ENCODE measurements at places on chromosomes 12 and 14.

- DNase-seq = no peak
These were observed 230.5 kb downstream of the ATP23 start for GRCh38 chr12:58171914-58172313.

DNA sequence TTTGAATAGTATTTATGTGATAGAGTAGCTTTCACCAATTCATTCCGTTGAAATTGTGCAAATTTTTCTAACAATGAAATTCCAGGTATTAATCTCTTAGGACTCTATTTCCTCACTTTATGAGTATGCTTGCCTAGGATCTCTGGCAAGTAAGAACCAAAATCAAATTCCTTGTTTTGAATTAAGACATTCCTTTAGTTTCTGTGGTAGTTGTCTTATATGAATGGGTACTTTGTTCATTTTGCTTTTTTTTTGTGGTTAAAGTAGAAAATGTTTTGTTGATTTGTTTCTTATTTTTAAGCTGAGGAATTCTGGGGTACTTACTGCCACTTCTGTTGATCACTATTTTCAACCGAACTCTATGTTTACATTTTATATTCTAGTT, 59.8 kb downstream of the KITLG start:
- DNase-seq = no peak

- no peak for DNase-seq
These were observed 10.8 kb downstream of the DIP2B start for GRCh38 chr12:50515587-50515986.

- no peak for DNase-seq
These were observed 106.3 kb downstream of the RIN3 start for GRCh38 chr14:92619671-92620456.

GRCh38 chr14:23145794-23146350, 26.8 kb upstream of the CEBPE start:
- no peak for DNase-seq

GRCh38 chr14:88004506-88005036, 364 bp upstream of the GPR65 start:
- no peak for DNase-seq

DNA sequence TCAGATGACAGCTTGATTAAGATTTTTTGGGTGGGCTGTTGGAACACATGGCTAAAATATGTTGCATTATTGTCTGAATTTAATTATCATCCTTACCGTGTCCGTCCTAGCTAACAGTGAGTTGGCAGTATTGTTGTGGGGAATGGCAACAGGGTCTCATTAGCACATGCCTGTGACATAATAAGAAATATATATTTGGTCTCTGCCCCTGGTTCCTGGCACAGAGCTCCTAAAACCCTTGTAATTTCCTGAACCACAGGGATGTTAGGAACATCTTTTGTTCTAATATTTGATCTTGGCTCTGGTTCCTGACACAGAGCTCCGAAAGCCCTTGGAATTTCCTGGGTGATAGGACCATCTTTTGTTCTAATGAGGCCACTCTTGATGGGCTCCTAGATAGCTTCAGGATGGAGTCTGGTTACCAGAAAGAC, 76.0 kb downstream of the SYNE2 start:
- no peak for DNase-seq

GRCh38 chr12:11863988-11864387, 206.8 kb upstream of the BCL2L14 start:
- DNase-seq = no peak

- DNase-seq = no peak
These were observed 461.4 kb upstream of the SYT1 start for GRCh38 chr12:78403136-78403535.

DNA sequence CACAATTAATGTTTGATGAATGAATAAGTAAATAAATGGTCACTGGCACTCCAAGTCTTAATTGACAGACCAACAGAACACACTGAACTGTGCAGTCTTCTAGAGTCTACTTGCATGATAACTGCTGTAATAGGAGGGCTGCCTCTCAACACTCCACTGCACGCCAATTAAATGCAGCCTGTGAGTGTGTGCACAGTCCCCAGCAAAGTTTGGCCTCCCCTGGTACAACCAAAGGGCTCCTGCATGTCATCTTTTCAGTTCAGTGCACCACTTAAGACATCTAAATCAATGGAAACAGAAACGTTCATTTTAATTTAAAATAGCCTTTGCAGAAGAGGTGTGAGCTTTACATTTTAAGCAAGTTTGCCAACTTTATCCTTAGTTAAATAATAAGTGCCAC, 121.7 kb upstream of the USP15 start:
- DNase-seq = no peak

DNA sequence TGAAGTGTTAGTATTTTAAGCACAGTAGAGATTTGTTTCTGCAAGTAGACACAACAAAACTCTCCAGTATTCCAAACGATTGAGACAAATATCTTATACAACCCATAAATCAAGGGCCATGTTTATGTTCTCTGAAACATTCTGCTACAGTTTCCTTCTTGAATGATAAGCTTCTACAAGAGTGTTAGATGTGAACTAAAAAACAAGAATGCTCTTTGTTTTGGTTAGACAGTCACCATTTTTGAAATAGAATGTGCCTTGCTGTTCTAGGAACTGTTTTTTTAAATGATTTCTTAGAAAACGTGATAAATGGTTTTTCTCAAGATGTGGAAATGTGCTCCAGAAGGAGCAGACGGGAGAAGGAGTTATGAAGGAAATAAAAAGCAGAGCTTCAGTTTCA, 1656.3 kb upstream of the FLRT2 start:
- no peak for DNase-seq

DNA sequence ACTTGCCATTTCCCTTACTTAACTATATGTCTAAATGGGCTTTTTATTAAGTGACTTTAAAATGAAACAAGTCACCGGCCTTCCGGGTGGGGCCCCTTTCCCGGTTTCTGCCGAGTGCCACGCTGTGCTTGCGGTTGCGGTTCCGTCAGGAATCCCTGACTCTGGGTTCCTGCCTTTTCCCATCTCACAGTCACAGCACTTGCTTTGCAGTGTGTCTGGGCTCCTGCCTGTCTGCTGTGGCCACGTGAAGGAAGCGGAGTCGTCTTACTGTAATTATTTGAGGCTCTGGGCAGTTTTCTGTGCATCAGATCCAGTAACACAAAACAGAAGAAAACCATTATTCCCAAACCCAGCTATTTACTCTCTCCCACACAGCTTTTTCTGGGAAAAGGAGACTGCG, 44.0 kb upstream of the FRMD6 start:
- no peak for DNase-seq

DNA sequence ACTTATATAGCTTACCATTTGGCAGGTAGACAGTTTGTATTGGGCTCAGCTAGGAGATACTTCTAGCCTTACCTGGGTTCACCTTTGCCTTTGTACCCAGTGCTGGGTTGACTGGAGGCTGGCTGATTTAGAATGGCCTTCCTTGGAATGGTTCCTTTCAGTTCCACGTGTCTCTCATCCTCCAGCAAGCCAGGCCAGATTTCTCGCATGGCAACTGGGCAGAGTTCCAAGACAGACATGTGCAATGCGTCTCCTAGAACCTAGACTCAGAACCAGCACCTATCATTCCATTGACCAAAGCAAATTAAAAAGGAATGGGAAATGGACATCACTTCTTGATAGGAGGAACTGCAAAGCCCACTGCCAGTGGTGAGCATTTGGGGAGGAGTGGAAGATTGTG, 79.1 kb upstream of the BDKRB2 start:
- no peak for DNase-seq

All from activated CD4-positive, alpha-beta T cell treated with anti-CD3 and anti-CD28 coated beads, Interleukin-2, amount 10 ng/mL, durations not matched to agents 7 days and 5 days (primary cell).